ENCODE measurements at places on chromosomes 7 and 10. TPM values are rescaled to one million over a fixed set of nuclear protein-coding genes. Genes with fewer than 3 reads are reported as not detected.

DNA sequence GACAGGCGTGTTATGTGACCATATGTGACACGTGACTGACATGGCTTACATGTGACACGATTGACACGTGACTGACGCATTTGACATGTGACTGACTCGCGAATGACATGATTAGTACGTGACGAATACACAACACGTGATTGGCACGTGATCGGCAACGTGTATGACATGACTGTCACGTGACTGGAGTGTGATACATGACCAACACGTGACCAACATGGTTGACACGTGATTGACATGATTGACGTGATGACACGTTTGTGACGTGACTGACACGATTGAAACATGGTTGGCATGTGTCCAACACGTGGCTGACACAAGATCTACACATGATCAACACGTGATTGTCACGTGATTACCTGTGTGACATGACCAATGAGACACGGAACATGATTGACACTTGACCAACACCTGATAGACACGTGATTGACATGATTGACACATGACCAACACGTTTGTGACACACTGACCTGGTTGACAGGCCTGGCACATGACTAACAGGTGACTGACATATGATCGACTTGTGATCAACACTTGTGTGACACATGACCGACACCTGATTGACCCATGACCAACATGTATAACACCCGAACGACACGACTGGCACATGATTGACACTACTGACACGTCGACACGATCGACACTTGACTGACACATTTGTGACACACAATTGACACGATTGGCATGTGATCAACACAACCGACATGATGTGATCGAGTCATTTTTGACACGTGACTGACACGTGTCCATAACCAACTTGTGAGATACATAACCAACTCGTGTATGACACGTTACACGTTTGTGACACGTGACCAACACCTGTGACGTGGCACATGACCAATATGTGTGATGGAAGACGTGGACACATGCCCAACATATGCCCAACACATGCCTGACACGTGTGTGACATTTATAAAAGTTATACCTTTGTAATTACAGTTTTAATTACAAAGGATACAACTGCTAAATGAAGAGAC, 21.1 kb downstream of the CRPPA start:
- no peak for DNase-seq

DNA sequence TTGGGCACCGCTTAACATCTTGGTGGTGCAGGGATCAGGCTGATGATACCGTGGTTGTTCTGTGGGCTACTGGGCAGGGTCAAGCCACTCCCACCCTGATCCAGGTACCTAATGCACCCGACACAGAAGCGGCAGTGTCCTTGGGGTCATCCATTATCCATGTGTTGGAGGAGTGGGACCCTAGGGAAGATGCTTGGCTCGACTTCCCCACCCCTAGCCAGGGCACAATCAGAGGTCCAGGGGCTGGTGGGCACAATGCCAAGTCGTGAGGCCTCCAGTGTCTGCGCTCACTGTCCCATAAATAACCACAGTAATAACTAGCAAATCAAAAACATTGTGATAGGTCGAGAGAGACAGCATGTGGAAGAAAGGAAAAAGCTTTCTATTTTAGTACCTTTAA, 37.7 kb downstream of the HTRA1 start:
- DNase-seq, result no peak

GRCh38 chr7:12764458-12764891, 77.0 kb downstream of the ARL4A start:
- no peak for DNase-seq

KNDC1 gene
- not detected for polyA plus RNA-seq

GTPBP10 gene
- 23.4 TPM for polyA plus RNA-seq

SPDYE8 gene
- polyA plus RNA-seq, result 0.14 TPM
